Aortic smooth muscle cell (primary cell): ENCODE measurements at places on chromosomes 3 and 15. TPM values are rescaled to one million over a fixed set of nuclear protein-coding genes. Genes with fewer than 3 reads are reported as not detected.

The IL16 gene
- 0.37 and 0.40 TPM in 2 replicates for total RNA-seq

The CLRN1 gene
- total RNA-seq, result not detected in 2 replicates

The HDC gene
- total RNA-seq, result not detected in 2 replicates

The GHSR gene
- not detected in 2 replicates for total RNA-seq

The OXTR gene
- 0.37 and 0.79 TPM in 2 replicates for total RNA-seq

The CSTA gene
- total RNA-seq, result 0.66 TPM in 1 of 2 replicates, not detected in the other

The FBXO45 gene
- 7.1 and 8.7 TPM in 2 replicates for total RNA-seq

The ACP3 gene
- not detected in 2 replicates for total RNA-seq

The TFRC gene
- total RNA-seq, result 85.3 and 162 TPM in 2 replicates

The DPPA2 gene
- not detected in 2 replicates for total RNA-seq

The ANKRD63 gene
- total RNA-seq, result not detected in 2 replicates

The GPR149 gene
- not detected in 2 replicates for total RNA-seq

The MOBP gene
- total RNA-seq, result not detected in 2 replicates

The TLR9 gene
- under 0.01 TPM in 1 of 2 replicates, not detected in the other for total RNA-seq

The CFAP100 gene
- not detected in 2 replicates for total RNA-seq

The BFSP2 gene
- not detected in 2 replicates for total RNA-seq

The CDV3 gene
- total RNA-seq, result 135 and 150 TPM in 2 replicates

The GRAMD1C gene
- 12.6 and 21.1 TPM in 2 replicates for total RNA-seq

The LRRC57 gene
- total RNA-seq, result 9.9 and 13.7 TPM in 2 replicates

The SMCO1 gene
- not detected in 2 replicates for total RNA-seq
